ENCODE measurements at places on chromosomes 12 and 14. TPM values are rescaled to one million over a fixed set of nuclear protein-coding genes. Genes with fewer than 3 reads are reported as not detected.

MMP19 gene
- total RNA-seq: not detected

SNX6 gene
- total RNA-seq: 71.3 TPM

ABCD4 gene
- 73.7 TPM for total RNA-seq

TTC5 gene
- total RNA-seq: 37.4 TPM

GLI1 gene
- total RNA-seq: 2.3 TPM

METAP2 gene
- 81.8 TPM for total RNA-seq

SPRYD4 gene
- total RNA-seq: 3.6 TPM

DYRK2 gene
- total RNA-seq: 70.9 TPM

ISM2 gene
- total RNA-seq: not detected

ALX1 gene
- total RNA-seq: 3.8 TPM

SERPINA9 gene
- total RNA-seq: not detected

MARK3 gene
- 110 TPM for total RNA-seq

RASAL1 gene
- not detected for total RNA-seq

LARP4 gene
- 33.8 TPM for total RNA-seq

C2CD5 gene
- total RNA-seq: 104 TPM

TECPR2 gene
- 24.5 TPM for total RNA-seq

ARHGAP9 gene
- 52.0 TPM for total RNA-seq

SLC24A4 gene
- total RNA-seq: 0.34 TPM

ARPC3 gene
- total RNA-seq: 190 TPM

GPRC5D gene
- not detected for total RNA-seq

INSM2 gene
- 21.7 TPM for total RNA-seq

NKX2-1 gene
- not detected for total RNA-seq

TSPAN8 gene
- total RNA-seq: 1.6 TPM

IFNG-AS1 gene
- not detected for total RNA-seq

EPYC gene
- not detected for total RNA-seq

ABHD12B gene
- 0.61 TPM for total RNA-seq

DBX2 gene
- total RNA-seq: not detected

CPSF6 gene
- 167 TPM for total RNA-seq

BEGAIN gene
- total RNA-seq: 7.0 TPM

HOXC6 gene
- 0.32 TPM for total RNA-seq

MANSC1 gene
- 2.0 TPM for total RNA-seq

ZNF740 gene
- 38.2 TPM for total RNA-seq

A2M gene
- 346 TPM for total RNA-seq

SLC2A14 gene
- total RNA-seq: 1.3 TPM

PPP4R4 gene
- 1.6 TPM for total RNA-seq

Data from glutamatergic neuron (in vitro differentiated cells).